ENCODE measurements at places on chromosomes 1 and 21.
A peak's percentile ranks its signal among the peaks of the same experiment; 100 is the strongest.

DNA sequence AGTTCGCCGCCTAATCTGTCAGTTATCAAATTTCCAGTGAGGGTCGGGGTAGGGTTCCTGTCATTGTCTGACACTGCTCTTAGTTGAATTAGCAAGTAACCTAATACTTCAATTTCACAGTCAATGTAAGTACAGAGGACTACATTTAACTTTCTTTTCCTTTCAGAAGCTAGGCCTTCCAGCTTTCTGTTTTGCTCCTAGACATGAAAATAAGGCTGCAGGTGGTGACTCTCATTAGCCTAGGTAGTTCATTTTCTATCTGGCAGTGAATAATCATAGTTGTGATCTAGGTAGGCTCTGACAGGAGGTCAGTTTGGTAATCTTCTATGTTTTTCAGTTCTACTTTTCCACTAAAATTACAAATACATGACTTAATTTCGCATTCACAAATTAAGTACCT lies 783.1 kb downstream of the MRPL39 start:
- DNase-seq = no peak

- DNase-seq = no peak
These were observed 102.2 kb upstream of the GADD45A start for GRCh38 chr1:67582625-67583461.

DNA sequence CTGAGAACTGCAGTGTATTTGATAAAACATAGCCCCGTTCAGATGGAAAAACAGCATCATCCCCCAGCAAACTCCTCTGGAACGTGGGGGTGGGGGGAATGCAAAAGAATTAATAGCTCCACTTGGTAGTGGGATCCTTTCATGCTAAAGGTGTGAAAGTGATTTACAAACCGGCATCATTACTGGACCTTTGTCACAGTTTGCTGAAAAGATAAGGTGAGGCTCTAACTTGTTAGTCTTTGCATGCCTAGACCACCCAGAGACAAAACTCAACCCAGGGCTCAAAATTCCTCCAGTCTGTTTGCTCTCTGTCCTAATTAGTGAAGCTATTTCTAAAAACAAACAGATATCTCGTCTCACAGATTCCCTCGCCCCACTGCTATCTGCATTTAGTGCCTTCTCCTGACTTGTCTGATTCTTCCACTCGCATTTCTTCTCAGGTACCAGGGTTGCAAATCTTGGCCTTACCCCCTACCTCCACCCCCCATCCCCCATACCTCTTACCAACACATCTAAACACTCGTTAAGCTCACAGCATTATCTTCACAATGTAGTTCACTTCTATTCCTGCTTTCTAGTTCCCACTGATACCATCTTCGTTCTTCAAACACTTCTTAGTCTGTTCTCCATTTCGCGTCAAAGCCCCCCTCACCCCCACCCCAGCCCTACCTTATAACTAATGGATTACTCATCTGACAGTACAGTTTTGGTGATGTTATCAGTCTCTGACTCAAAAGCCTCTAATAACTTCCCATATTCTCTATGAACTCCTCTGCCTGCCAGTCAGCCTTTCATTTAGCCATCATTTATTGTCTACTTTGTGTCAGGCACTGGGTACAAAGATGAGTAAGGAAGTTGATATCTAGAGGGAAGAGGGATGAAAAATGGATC lies 11.8 kb downstream of the IER5 start:
- peak; percentile 18 for DNase-seq

GRCh38 chr1:183417772-183418491 lies at the start of gene NMNAT2:
Gene NMNAT2, minus strand, starts transcription at chr1:183418380. Its CDS starts 113 bp downstream, at chr1:183418267.
- no peak for DNase-seq

DNA sequence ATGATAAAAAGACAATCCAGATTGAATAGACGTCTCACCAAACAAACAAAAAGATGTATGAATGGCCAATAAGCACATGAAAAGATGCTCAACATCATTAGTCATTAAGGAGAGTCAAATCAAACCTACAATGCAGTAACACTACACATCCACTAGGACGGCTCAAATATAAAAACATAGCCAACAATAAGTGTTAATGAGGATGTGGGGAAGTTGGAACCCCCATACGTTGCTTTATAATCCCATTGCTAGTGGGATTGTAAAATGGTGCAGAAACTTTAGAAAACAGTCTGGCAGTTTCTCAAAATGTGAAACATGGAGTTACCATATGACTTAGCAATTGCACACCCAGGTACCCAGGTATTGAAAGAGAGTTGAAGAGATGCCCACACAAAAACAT lies 14.7 kb upstream of the IL24 start:
- no peak for DNase-seq

- DNase-seq = no peak
These were observed 653.4 kb downstream of the KCNT2 start for GRCh38 chr1:195954848-195955247.

- DNase-seq = no peak
These were observed at the start of gene HSD11B1 for GRCh38 chr1:209704584-209704983. Gene HSD11B1, plus strand, starts transcription at chr1:209704846. Its CDS starts 97 bp downstream, at chr1:209704943.

- DNase-seq = no peak
These were observed 5.2 kb upstream of the OTUD7B start for GRCh38 chr1:150015651-150016131.

- peak; percentile 59 for DNase-seq
These were observed 18.3 kb upstream of the SERINC2 start for GRCh38 chr1:31394584-31395193.

DNA sequence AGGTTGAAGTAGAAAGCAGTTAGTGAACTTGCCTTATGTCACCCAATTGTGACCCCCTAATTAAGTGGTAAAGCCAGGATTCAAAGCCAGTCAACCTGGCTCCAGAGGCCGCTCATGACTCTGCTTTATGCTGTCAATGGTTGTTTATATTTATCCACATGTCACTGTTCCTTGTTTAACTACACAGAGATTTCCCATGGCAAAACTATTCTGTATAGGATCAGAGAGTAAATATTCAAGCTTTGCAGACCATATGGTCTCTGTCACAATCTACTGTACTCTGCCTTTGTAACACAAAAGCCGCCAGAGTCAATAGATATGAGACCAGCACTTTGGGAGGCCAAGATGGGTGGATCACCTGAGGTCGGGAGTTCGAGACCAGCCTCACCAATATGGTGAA lies 371.7 kb upstream of the PTBP2 start:
- DNase-seq = no peak

DNA sequence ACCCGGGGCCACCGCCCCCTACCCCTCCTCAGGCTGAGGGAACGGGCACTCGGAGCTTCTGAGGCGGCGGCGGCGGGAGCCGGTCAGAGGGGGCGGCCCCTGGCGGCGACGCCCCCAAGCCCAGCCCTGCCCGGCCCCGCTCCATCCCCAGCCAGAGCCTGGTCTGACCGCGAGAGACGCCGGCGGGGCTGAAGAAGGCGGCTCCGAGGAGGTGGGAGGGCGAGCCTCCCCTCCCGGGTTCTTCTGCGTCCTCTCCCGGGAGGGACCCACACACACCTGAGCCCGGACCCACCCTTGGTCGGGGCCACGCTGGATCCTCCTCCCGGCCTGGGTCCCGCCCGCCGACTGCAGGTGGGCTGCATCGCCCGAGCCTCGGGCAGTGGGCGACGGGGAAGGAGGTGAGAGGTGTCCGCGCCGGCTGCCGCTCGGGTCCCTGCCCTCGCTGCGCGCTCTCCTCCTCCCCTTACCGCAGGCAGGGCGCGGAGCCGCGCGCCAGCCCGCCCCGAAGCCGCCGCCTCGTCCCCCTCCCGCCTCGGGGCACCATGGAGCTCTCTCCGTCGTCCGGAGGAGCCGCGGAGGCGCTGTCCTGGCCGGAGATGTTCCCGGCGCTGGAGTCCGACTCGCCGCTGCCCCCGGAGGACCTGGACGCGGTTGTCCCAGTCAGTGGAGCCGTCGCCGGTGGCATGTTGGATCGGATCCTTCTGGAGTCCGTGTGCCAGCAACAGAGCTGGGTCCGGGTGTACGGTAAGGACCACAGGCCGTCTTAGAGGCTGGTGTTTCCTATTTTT lies at the start of gene RASAL2:
RASAL2 (plus strand) TSS at position 154 of the 788 bp plus-strand sequence; CDS start at position 543, 389 bp downstream.
- DNase-seq = no peak

- no peak for DNase-seq
These were observed 62.9 kb downstream of the DAB1 start for GRCh38 chr1:57360846-57361407.
